Stomach (tissue), 19 donors: ENCODE measurements at places on chromosomes 16 and 17. TPM values are rescaled to one million over a fixed set of nuclear protein-coding genes. Genes with fewer than 3 reads are reported as not detected.
A peak's percentile ranks its signal among the peaks of the same experiment; 100 is the strongest.

DNA sequence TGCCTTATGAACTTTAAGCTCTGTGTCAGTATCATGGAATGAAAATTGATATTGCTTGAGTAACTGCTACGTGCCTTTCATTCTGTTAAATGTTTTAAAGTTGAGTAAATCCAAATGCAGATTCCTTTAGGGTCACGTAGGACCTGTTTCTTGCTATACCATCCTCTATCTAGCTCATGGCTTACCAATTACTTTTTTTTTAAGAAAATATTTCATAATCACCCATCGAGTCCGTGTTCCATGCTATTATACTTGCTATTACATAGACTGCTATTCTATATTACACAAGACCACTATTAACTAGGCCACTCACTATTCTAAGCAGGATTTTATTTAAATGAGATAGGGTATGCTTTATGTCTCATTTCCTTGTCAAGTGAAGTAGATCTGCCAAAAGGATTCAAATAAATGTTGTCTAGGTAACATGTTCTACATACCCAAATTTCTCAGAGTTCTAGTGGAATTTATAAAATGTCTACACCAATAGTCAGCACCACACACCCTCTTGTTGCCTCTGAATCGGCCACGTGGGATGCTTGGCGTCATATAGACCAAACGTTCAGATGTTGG, 11.9 kb downstream of the ANKFN1 start:
- no peak for DNase-seq

DNA sequence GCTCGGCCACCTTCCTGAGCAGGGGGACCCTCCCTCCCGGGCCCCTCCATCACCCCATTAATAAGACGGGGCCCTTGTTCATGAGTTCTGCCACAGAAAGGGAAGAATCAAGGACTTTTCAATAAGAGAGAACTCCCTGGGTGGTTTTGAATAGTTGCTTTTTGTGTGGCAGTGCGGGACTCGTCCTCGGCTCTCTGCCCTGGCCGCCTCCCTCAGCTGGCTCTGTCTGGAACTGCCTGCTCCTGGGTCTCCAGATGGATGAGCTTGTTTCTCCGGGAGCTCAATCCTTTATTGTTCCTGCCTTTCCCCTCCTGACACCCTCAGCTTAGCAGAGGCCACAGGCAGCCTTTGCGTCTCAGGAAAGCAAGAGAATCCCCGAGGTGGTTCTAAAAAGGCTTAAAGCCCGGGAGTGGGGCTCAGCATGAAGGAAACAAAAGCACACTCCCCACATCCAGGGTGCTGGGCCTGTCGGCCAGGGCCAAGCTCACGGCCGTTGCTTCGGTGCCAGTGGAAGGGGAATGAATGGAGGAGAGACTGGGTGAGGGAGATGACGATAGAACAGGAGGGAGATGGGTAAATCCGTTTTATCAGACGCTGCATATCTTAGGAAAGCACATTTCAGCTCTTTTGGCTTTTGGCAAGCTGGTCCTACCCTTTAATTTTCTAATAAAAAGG, 60.2 kb downstream of the RAI1 start:
- DNase-seq = no peak

DNA sequence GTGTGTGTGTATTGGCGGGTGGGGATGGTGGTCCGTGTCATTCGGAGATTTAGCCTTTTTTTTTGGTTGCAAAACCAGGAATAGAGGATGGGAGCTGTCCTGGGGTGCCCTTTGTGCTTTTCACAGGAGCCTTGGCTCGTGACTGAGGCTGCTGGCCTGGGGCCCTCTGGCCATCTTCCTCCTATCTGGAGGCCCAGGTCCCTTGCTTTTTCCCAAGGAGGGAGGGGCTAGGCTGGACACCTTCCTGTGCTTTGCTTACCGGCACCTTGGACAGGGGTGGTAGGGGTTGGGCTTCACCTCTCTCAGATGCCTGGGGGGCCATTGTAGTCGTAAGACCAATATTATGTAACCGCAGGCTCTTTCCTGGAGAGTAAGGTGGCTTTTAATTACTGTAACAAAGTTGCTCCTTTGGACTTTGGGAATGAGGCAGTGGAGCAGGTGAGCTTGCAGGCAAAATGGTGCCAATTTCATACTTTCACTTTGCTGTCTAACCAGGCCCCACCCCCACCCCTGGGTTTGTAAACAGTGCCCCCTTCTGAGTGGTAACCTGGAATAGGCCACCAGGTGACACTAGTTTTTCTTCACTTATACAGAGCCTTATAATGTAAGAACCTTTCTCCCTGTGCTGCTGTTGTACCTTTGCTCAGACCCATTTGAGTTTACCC, 1.2 kb downstream of the DYNLL2 start:
- peak; percentile 61 for DNase-seq

DNA sequence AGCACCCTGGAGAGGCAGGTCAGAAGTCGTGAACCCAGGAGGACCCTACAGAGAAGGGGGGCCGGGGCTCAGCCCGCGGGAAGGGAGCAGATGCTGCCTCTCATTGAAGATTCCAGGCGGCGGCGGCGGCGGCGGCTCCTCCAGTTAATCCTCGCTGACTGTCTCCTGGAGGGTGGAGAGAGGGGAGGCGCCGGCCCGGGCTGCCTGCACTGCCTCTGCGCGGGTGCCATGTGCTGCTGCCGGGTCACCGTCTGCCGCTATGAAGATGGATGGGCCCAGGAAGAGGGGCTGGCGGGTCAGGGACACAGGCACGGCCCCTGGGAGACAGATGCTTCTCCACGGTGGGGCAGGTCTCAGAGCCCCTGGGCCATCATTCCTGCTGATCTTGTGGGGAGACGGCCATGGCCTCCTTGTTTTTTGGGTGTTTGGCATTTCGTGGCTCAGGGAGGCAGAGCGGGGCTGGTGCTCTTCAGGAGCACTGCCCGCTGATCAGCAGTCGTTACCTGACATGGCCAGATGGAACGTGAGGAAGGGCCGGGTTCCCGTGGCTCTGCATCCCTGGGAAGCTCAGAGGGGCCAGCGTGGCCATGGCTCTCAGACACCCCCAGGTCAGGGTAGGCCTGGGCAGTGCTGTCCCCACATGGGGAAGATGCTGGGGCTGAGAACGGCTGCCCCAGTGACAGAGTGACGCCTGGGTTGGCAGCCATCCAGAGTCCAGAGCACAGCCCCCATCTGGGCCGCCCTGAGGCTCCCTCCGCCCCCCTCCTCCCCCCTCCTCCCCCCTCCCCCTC, 36.1 kb downstream of the GINS2 start:
- peak; percentile 63 for DNase-seq

- DNase-seq = peak; percentile 85
Observed at GRCh38 chr17:75459590-75460267, 3.3 kb downstream of the TMEM94 start.

Gene SPNS1
- 15.6 TPM for total RNA-seq

Gene P2RX5
- total RNA-seq = 37.5 TPM

Gene PERCC1
- not detected for total RNA-seq

Gene FA2H
- 64.2 TPM for total RNA-seq

Gene DNASE1L2
- total RNA-seq = not detected
